ENCODE measurements at places on chromosomes 12 and 14.

DNA sequence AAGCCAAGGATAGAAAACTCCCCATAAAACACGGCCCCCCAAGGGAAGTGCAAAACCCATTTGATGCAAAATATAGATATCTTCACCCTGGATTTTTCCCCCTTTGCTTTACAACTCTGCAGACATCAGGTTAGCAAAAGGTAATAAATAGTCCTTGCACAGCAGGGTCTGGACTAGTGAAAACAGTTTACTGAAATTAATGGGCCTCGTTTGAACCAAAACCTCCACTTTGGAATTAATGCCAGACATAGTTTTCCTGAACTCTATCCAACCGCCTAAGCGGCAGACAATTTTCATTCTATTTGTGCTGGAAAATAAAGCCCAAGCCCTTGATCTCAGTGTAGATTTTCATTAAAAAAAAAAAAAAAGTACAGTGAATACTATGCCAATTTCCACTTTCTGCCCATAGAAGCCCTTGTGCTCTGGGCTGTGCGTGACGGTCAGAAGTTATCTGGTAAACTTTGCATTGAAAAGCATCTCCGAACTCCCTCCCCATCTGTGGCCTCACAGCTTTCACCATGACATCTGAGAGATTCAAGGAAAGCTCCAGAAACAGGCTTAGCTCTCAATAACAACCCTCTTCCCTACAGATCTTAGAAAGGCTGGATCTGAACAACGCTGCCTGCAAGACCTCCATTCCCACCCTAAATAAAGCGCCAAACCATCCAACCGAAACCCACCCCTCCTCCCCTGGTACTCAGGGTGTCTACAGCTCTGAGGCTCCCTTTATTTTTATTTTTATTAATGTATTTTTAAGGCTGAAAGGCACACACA lies 11.0 kb upstream of the IRF2BPL start:
- peak; percentile 91 for DNase-seq

DNA sequence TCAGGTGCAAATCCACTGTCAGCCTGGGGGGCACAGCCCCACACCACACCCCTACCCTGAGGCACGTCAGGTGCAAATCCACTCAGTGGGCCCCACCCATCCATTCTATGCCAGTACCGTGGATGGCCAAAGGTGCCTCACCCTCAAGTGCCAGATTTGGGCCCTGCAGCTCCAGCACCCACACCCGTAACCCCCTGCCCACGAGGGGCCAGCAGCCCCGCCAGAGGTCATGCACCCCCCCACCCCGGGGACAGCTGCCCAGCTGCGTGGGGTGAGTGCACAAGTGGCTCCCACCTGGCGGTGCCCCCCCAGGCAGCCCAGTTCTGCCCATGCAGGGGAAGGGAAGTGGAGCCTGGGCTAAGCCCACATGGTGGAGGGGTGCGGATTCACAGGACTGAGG lies 51.2 kb downstream of the FBRSL1 start:
- DNase-seq, result no peak

DNA sequence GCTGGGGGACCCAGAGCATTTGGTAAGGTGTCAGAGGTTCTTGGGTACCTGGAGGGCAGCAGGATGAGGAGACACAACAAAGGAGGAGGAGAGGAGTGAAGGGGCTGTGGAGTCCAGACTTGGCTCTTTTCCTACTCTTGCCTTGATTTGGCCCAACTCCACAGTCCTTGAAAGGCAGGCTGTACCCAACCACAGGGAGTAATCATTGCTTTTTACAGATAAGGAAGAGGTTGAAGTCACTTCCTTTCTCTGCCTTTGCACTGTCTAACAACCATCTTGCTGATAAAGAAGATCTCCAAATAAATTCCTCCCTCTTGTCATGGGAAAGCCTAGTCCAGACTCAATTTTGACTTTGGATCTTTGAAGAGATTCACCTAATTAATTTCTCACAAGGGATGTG lies 226.8 kb upstream of the HMGA2 start:
- no peak for DNase-seq

- DNase-seq, result no peak
These were observed 445.4 kb downstream of the SOX5 start for GRCh38 chr12:23504043-23504442.

DNA sequence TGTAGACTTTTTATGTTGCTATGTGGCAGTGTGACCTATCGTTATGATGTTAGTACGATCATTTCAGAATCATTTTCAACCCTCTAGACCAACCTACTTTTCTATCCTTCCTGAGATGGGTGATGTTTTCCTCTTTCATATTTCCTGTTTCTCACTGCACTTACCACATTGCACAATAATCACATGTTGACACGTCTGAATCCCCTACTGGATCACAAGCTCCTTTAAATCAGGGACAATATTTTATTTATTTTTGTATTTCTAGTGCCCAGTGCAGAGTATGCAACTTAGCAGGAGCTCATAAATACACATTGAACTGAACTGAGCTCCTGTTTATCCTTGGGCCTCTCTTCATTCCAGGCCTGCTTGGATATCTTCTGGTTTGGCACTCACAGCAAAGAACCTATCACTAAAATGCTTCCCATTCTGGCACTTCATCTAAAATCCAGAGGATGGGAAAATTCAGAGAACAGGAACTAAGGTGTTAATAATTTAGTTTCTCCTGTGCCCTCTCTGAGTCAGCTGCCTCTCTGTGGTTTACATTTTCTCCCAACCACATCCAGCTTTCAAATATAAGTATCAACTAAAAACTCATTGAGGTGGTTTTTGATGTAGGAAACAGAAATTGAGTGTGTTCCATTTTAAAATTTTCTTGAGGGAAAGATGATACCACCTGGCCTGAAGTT lies 69.4 kb upstream of the DYRK2 start:
- no peak for DNase-seq

GRCh38 chr14:72305561-72305960 lies 373.3 kb downstream of the RGS6 start:
- no peak for DNase-seq

DNA sequence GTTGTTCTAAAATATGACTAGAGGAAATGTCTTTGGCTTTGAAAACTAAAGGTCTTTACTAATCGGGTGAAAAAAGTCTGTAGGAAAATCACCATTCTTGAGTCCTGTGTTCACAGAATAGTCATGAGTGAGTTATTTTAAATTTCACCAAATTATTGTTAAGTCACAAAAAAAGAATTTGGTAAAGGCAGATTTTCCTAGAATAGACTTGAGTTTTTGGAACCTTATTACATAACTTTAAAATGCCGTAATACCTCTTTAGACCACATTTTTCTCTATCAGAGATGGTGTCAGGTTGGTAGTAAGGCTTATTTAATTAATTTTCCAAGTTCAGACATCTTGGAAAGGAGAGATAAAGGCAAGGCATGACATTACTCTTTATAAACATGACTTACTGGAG lies 184.7 kb upstream of the GARIN2 start:
- no peak for DNase-seq

GRCh38 chr12:120639771-120640721 lies at the start of gene CABP1:
Gene CABP1, plus strand, starts transcription at chr12:120640626. Its CDS starts 60 bp downstream, at chr12:120640686.
- no peak for DNase-seq

DNA sequence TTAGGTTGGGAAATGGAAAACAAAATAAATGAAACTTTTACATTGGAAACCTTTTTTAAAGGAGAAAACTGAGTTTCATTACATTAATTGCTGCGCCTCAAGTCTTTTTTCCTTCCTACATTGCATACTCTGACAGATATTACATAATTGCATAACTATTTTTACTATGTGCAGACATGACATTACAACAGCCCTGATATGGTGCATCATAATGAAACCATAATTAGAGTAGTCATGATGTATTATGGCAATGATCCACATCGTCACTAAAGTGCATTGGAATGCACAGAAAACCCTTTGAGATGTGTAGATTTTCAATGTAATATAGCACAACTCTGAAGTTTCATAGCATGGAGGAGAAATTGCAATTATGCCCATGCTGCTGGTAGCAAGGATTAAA lies 217.8 kb upstream of the NPAS3 start:
- DNase-seq, result no peak

DNA sequence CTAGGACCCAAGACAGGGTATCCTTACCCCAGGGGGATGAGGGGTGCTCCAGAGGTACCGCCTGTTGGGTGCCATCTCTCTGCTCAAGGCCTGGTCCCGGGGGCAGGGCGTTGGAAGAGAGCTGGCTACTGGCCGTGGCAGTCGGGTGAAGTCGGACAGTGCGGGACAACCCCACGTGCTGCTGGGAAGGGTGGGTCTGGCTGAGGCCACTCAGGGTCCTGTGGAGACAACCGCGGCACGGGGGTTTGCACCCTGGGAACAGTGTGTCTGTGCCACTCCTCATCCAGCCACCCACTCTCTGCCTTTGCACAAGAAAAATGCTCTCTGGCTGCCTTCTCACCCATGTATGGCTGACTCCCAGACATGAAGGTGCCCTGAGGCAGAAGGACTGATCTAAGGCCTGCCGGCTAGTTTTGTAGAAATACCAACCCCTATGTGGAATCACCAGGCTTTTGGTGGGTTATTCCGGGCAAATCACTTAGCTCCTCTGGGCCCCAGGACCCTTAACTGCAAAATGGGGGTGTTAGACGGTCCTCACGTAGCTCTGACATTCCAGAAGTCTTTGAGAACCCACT lies 56.5 kb downstream of the LTBP2 start:
- DNase-seq, result no peak

DNA sequence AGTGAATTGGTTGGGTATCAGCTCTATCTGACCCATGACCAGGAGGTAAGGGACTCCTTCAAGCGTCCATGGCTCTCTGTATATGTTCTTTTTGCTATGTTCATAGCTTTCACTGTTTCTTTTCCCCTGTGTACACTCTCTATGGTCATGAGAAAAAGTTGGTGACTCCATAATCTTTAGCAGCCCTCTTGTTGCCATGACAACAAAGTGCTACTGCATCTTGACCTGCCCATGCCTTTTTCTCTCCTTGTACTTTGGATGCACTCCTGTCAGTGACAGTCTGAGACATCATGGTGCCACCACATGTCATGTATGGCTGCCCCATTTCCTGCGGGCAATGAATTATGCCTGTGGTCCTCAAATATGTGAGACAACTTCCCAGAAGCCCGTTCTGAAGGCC lies 280.2 kb downstream of the TMEM121 start:
- no peak for DNase-seq

DNA sequence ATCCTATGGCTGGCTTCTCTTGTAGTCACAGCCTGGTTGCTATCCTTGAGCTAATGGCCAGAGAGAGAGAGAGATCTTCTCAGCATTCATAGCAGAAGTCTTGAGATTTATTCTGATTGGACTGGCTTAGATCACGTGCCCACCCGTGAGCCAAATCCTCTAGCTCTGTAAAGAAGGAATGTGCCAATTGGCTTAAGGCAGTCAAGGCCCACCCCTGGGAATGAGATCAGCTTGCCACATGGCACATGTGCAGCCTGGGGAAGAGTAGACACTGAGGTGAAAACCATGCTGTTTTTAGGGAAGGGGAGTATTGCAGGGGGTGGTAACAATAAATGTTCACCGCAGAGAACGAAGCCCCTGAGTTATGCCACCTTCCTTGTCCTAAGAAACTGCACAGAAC lies 36.3 kb downstream of the PLEKHG7 start:
- peak; percentile 53 for DNase-seq

DNA sequence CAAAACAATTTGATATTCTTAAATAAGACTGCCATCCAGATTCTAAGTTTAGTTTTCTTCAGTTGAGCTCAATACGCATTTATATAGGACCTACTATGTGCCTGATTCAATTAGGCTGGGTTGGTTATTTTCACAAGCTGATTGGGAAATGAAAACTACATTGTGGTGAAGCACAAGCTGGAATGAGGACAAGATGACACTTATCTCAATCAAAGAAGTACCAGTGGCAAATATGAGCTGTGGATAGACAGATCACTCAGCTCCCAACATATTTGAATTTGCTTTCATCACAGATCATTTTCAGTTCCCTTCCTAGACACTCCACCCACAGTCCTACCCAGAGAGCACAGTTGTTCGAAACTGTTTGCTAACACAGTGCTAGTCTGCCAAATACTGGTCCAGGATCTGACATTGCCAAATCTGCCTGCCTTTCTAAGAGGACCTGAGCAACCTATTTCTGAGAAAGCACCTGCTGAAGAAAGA lies 74.7 kb downstream of the LLPH start:
- DNase-seq, result peak; percentile 58

DNA sequence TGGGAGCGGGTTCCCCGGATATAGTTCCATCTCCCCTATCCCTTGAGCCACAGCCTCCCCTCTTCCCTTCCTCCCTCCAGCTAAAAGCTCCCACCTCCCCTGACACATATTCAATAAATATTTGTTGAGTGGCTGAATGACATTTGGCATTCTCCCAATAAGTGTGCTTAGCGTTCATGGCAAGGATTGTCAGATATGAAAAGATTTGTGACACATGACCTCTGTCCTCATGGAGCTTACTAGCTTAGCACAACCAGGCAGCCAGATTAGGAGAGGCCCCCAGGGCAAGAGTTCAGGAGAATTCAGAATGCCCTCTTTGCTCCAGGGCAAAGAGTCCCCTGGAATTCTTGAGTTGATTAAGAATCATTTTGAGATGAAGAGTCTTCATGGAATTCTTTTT lies 22.5 kb upstream of the SLC6A12 start:
- DNase-seq, result no peak

- no peak for DNase-seq
These were observed 29.7 kb upstream of the BEGAIN start for GRCh38 chr14:100616854-100617409.

- no peak for DNase-seq
These were observed 25.2 kb downstream of the TMEM30B start for GRCh38 chr14:61255968-61256367.

DNA sequence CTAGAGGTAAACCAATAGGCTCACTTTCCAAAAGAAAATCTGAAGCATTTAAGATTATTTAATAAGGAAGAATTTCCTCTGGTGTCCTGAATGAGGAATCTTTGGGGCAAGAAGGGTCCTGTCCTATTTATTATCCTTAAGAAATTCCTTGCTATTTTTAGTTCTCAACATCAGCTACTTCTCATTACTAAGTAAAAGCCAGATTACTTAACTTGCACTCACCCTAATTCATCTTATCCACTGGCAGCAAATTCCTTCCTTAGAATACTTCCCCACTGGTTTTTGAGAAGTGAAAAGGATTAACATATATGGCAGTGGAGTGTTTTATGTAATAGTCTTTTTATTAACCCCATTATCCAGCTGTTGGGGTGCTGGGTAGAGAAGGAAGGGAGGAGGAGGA lies 767.7 kb downstream of the DIO2 start:
- no peak for DNase-seq

- DNase-seq, result peak; percentile 2
These were observed 21.8 kb upstream of the KLRD1 start for GRCh38 chr12:10285919-10286318.
